ENCODE measurements at places on chromosomes 11 and 22.

DNA sequence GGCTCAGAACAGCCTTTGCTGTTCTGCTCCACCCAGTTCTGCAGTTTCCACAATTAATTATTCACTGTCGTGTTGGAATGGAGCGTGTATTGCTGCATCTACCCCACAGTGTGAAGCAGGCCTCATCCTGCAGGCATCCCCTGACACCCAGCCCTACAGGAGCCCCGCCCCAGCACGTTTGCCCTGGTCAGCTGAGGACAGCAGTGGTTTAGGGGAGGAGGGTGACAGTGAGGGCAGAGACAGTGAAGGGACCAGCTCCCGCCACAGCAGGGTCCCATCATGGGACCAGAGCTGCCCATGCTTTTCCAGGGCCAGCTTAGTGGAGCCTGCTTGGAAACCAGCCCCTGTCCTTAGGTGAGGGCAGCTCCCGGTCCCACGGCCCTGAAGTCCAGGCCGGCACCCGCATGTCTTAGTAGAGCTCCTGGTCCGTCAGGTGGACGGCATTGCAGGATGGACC, 273.0 kb downstream of the TBC1D22A start:
- no peaks in the 10 kb centered on the region for H3K36me3 ChIP-seq
- no peak overlapping the region for H3K4me3 ChIP-seq
- peaks cover 12% of the 10 kb centered on the region for H3K4me1 ChIP-seq
- DNase-seq = no peak

GRCh38 chr11:66004186-66004585, 1.9 kb downstream of the BANF1 start:
- no peaks in the 10 kb centered on the region for H3K27me3 ChIP-seq
- DNase-seq = no peak
- H3K4me1 ChIP-seq = peaks cover 8% of the 10 kb centered on the region
- peaks cover 28% of the 10 kb centered on the region for H3K36me3 ChIP-seq

DNA sequence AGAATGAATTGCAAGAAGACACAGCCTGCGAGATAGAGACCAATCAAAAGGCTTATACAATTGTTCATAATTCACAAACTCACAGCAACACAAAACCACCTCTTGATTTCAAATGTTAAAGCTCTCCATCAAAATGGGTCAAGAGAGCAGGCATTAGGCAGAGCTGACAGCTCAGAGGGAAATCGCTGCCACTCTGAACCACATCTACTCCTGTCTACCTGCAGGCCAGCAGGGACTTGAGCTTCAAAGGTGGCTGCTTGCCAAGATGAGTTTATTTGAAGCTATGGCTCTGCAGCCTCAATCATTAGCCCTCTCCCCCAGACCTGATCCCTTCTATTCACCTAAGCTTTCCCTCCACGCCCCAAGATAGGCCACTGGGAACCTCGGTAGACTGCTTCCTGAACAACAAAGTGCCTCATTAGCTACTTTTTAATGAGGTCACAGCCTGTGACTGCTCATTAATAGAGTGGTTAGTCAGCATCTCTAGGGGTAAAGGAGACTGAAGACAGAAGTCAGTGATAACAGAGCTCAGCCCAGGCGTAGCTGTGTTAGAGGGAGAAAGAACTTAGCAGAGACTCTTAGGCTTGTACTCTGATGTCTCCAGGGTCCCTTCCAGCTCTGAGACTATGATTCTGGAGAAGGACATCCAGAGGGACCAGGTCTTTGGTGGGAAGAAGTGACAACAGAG, 21.2 kb upstream of the OR10A5 start:
- DNase-seq = no peak
- no peaks in the 10 kb centered on the region for H3K27me3 ChIP-seq
- no peaks in the 10 kb centered on the region for H3K4me1 ChIP-seq
- no peak overlapping the region for H3K4me3 ChIP-seq

- no peaks in the 10 kb centered on the region for H3K36me3 ChIP-seq
- H3K4me1 ChIP-seq = peaks cover 9% of the 10 kb centered on the region
- H3K27ac ChIP-seq = no peak overlapping the region
- no peaks in the 10 kb centered on the region for H3K27me3 ChIP-seq
- DNase-seq = no peak
- no peak overlapping the region for H3K4me3 ChIP-seq
These were observed 11.2 kb upstream of the TPCN2 start for GRCh38 chr11:69037544-69037943.

- H3K36me3 ChIP-seq = no peaks in the 10 kb centered on the region
- no peak for DNase-seq
- no peak overlapping the region for H3K27ac ChIP-seq
- no peaks in the 10 kb centered on the region for H3K4me1 ChIP-seq
- no peaks in the 10 kb centered on the region for H3K27me3 ChIP-seq
These were observed 22.0 kb upstream of the CTSC start for GRCh38 chr11:88359541-88359940.

GRCh38 chr11:23604966-23605365, 744.7 kb upstream of the CCDC179 start:
- H3K27me3 ChIP-seq = no peaks in the 10 kb centered on the region
- DNase-seq = no peak
- no peak overlapping the region for H3K27ac ChIP-seq
- no peak overlapping the region for H3K4me3 ChIP-seq

GRCh38 chr22:19668748-19669147, 45.6 kb upstream of the SEPTIN5 start:
- H3K27me3 ChIP-seq = peaks cover 37% of the 10 kb centered on the region
- H3K27ac ChIP-seq = no peak overlapping the region
- no peak for DNase-seq
- no peak overlapping the region for H3K4me3 ChIP-seq
- H3K4me1 ChIP-seq = peaks cover 4% of the 10 kb centered on the region

- H3K27ac ChIP-seq = no peak overlapping the region
- H3K27me3 ChIP-seq = no peaks in the 10 kb centered on the region
- H3K36me3 ChIP-seq = no peaks in the 10 kb centered on the region
These were observed 854.3 kb downstream of the LUZP2 start for GRCh38 chr11:25350899-25351803.

GRCh38 chr11:62133328-62134065, 9.7 kb downstream of the INCENP start:
- no peak overlapping the region for H3K27ac ChIP-seq
- no peak for DNase-seq
- no peaks in the 10 kb centered on the region for H3K4me1 ChIP-seq
- peaks cover 52% of the 10 kb centered on the region for H3K36me3 ChIP-seq
- no peak overlapping the region for H3K4me3 ChIP-seq

DNA sequence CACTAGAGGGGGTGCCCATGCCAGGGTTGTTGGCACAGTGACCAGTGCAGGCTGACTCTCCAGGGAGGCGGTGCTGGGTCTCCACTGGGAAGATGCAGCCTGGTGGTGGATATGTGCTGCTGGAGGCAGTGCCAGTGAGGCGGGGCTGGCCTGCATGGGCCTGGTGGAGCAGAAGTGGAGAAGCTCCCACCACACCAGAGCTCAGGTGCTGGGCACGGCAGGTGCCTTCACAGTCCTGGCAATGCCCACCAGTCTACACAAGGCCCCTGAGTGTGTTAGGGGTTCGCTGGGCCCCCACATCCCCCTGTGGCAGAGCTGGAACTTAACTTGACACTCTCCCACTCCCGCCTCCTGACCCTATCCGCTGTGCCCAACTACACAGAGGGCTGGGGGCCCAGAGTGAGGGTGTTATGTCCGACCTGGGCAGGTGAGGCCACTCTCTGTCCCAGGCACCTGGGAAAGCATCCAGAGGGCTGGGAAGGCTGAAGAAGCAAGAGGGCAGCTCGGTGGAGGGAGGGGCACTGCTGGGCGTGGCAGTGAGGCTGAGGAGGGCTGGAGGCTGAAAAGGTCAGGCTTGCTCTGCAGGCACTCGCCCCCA, 102.4 kb upstream of the B3GAT1 start:
- no peak overlapping the region for H3K27ac ChIP-seq
- no peak for DNase-seq
- no peaks in the 10 kb centered on the region for H3K27me3 ChIP-seq
- H3K4me1 ChIP-seq = peaks cover 4% of the 10 kb centered on the region
- H3K36me3 ChIP-seq = no peaks in the 10 kb centered on the region

GRCh38 chr11:42526426-42526825, 785.4 kb upstream of the API5 start:
- H3K27me3 ChIP-seq = no peaks in the 10 kb centered on the region
- H3K4me1 ChIP-seq = peaks cover 9% of the 10 kb centered on the region

GRCh38 chr11:86938900-86939880, 16.0 kb downstream of the FZD4 start:
- peaks cover 7% of the 10 kb centered on the region for H3K4me1 ChIP-seq

GRCh38 chr11:97224396-97224795, 834.6 kb downstream of the JRKL start:
- no peak overlapping the region for H3K4me3 ChIP-seq
- H3K27me3 ChIP-seq = no peaks in the 10 kb centered on the region
- H3K27ac ChIP-seq = no peak overlapping the region

GRCh38 chr11:27373392-27373791, 10.4 kb upstream of the CCDC34 start:
- H3K4me1 ChIP-seq = no peaks in the 10 kb centered on the region
- H3K27me3 ChIP-seq = no peaks in the 10 kb centered on the region
- DNase-seq = no peak
- H3K27ac ChIP-seq = no peak overlapping the region
- peaks cover 25% of the 10 kb centered on the region for H3K36me3 ChIP-seq
- no peak overlapping the region for H3K4me3 ChIP-seq

GRCh38 chr22:33056108-33056507, 2.1 kb downstream of the SYN3 start:
- H3K27me3 ChIP-seq = peaks cover 14% of the 10 kb centered on the region
- H3K36me3 ChIP-seq = no peaks in the 10 kb centered on the region
- no peak overlapping the region for H3K4me3 ChIP-seq
- no peaks in the 10 kb centered on the region for H3K4me1 ChIP-seq
- no peak overlapping the region for H3K27ac ChIP-seq

- no peaks in the 10 kb centered on the region for H3K4me1 ChIP-seq
- H3K36me3 ChIP-seq = peaks cover 80% of the 10 kb centered on the region
- no peak for DNase-seq
- H3K27ac ChIP-seq = no peak overlapping the region
- H3K27me3 ChIP-seq = no peaks in the 10 kb centered on the region
These were observed 9.9 kb downstream of the RGL4 start for GRCh38 chr22:23700706-23701105.

DNA sequence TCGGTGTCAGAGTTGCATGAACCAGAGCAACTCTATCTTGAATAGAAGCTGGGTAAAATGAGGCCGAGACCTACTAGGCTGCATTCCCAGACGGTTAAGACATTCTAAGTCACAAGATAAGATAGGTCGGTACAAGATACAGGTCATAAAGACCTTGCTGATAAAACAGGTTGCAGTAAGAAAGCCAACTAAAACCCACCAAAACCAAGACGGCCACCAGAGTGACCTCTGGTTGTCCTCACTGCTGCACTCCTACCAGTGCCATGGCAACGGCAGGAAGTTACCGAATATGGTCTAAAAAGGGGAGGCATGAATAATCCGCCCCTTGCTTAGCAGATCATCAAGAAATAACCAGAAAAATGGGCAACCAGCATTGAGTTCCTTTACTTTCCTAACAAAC, 2.4 kb upstream of the KAT5 start:
- H3K4me3 ChIP-seq = no peak overlapping the region
- no peak for DNase-seq
- no peak overlapping the region for H3K27ac ChIP-seq
- H3K4me1 ChIP-seq = peaks cover 5% of the 10 kb centered on the region
- H3K36me3 ChIP-seq = peaks cover 21% of the 10 kb centered on the region

DNA sequence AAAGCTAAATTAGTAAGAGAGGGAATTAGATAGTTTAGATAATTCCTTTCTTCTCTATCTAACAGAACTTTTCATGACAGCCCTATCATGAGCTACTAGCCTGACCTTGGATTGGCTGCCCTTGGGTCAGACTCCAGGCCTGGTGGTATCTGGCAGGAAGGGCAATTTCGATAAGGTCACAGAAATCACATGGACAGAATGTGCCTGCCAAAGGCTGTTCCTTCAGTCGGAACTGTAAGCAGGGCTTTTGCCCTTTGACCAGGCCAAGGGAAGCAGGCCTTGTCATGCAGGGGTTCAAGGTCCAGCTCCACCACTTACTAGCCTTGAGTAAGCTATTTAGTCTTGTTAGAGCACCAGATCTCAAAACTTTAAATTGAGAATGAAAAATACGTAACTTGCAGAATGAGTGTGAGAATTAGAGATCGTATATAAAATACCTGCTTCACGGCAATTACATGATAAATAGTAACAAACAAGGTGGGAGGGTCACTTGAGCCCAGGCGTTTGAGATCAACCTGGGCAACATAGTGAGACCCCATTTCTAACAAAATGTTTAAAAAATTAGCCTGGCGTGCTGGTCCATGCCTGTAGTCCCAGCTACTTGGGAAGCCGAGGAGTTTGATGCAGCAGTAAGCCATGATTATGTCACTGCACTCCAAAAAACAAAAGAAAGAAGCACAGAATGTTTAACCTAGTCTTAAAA, 60.8 kb upstream of the SC5D start:
- H3K36me3 ChIP-seq = no peaks in the 10 kb centered on the region
- no peak overlapping the region for H3K4me3 ChIP-seq
- no peak for DNase-seq
- H3K4me1 ChIP-seq = peaks cover 24% of the 10 kb centered on the region

- no peak for DNase-seq
- H3K27ac ChIP-seq = no peak overlapping the region
- no peaks in the 10 kb centered on the region for H3K27me3 ChIP-seq
- peaks cover 4% of the 10 kb centered on the region for H3K4me1 ChIP-seq
These were observed 12.1 kb upstream of the FCHSD2 start for GRCh38 chr11:73154178-73154577.

DNA sequence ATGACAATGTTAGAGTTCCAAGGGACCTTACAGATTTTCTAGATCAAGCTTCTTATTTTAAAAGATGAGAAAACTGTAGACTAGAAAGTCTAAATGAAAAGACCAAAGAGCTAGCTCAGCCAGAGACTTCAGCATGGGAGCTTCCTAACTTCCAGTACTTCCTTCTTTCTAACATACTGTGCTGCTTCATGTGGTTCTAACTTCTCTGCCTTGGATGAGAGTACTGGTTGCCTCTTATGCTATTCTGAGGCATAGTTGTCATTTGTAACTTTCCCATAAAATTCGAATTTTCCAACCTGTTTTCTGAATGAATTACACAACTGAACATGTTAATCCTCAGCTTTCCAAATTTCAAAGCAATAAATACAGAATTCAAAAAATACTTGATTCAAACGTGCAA, 1.8 kb downstream of the MTMR2 start:
- H3K36me3 ChIP-seq = peaks cover 2% of the 10 kb centered on the region
- H3K4me3 ChIP-seq = peak overlapping the region; percentile 86
- DNase-seq = no peak
- H3K27me3 ChIP-seq = no peaks in the 10 kb centered on the region
- no peak overlapping the region for H3K27ac ChIP-seq

Measured in neuronal stem cell (in vitro differentiated cells).